ENCODE measurements at places on chromosomes 2 and 18.
A peak's percentile ranks its signal among the peaks of the same experiment; 100 is the strongest.

GRCh38 chr18:12011199-12011956 lies 30.1 kb downstream of the IMPA2 start:
- no peak for DNase-seq

GRCh38 chr18:57475903-57476302 lies 40.7 kb downstream of the ONECUT2 start:
- DNase-seq, result no peak

- DNase-seq, result no peak
Observed at GRCh38 chr2:45469314-45470099, 141.6 kb downstream of the SRBD1 start.

- DNase-seq, result no peak
Observed at GRCh38 chr2:41711736-41712135, 336.1 kb upstream of the PKDCC start.

DNA sequence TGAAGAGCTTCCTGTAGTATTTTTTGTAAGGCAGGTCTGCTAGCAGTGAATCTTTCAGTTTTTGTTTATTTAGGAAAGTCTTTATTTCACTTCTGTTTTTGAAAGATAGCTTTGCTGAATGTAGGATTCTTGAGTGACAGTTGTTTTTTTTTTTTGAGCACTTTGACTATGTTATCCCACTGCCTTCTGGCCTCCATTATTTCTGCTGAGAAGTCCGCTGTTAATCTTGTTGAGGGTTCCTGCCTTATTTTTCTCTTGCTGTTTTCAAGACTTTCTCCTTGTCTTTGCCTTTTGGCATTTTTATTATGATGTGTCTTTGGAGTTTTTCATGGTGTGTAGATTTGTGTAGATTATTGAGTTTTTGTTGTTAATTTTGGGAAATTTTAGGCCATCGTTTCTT lies 21.9 kb downstream of the RBFA start:
- no peak for DNase-seq

- no peak for DNase-seq
Observed at GRCh38 chr2:240999873-241000541, 1.6 kb downstream of the SNED1 start.

GRCh38 chr2:98959810-98960507 lies 23.9 kb upstream of the CRACDL start:
- DNase-seq, result no peak

DNA sequence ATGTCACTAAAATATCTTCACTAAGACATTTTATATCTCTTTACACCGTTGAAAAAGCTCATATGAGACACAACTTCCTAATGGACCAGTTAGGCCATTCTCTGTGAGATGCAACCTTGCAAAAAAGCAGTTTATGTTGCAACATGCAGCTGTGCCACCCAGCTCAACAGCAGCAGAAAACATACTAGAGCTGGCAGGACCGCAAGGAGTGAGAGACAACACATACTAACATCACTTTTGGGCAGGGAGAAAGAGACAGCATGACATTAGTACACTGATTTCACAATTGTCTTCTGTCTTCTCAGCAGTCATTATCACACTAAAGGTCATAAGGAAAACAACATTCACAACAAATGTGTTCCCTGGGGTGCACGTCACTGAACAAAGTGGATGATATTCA lies 122.9 kb downstream of the EPB41L3 start:
- DNase-seq, result no peak

- DNase-seq, result no peak
Observed at GRCh38 chr2:171308280-171309054, 125.3 kb downstream of the METTL8 start.

GRCh38 chr2:45812011-45812500 lies 160.6 kb downstream of the PRKCE start:
- peak; percentile 16 for DNase-seq

GRCh38 chr2:159155791-159156190 lies 130.7 kb downstream of the WDSUB1 start:
- no peak for DNase-seq

- DNase-seq, result no peak
Observed at GRCh38 chr2:134110532-134110931, 143.3 kb upstream of the MGAT5 start.

Data from DMS79 (cell line).